Anterior cingulate cortex (tissue), 58 donors: ENCODE measurements at places on chromosomes 5 and 9.

DNA sequence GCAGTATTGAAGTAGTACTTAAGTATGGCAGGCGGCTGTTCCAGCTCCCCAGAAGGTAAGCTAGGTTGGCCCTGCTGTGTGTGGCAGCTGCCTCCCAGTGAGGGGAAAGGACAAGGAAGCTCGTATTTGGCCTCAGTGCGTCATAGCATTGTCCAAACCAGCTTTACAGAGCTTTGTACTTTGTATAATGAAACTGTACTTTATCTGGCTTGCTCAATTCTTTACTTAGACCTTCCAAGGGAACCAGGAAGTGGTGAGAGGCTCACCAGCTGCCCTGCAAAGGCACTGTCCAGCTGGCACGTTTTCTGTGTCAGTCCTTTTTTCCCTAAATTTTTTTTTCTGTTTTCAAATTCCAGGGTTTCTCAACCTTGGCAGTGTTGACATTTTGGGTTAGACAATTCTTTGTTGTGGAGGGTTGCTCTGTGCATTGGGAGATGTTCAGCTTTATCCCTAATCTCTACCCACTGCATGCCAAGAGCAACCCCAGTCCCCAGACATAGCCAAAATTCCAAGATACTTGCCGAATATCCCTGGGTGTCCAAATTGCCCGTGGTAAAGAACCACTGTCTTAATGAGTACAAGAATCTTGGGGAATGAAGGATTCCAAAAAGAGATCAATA is 474.5 kb downstream of the LRRC70 start:
- DNase-seq: no peak

GRCh38 chr5:103674739-103675138 is 112.2 kb upstream of the NUDT12 start:
- DNase-seq: no peak

- DNase-seq: peak; percentile 1
Measured at GRCh38 chr5:153827397-153827796, 211.3 kb downstream of the FAM114A2 start.

DNA sequence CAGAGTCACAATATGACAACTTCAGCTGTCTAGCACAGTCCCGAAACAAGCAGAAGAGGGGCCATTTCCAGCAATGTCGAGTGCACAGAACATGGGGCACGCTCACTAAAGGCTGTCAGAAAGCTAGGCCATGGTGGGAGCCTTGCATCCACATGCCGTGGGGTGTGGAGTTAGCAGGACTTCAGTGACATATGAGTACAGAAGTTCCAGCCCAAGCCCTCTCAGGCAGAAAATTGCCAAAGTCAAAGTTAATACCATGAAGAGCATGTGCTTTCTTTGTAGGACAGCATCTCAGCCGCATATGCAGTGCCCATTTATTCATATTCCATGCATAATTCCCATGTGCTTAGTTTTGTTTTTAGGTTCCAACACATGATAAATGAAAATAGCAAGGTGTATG is 26.7 kb downstream of the ECM2 start:
- DNase-seq: no peak

DNA sequence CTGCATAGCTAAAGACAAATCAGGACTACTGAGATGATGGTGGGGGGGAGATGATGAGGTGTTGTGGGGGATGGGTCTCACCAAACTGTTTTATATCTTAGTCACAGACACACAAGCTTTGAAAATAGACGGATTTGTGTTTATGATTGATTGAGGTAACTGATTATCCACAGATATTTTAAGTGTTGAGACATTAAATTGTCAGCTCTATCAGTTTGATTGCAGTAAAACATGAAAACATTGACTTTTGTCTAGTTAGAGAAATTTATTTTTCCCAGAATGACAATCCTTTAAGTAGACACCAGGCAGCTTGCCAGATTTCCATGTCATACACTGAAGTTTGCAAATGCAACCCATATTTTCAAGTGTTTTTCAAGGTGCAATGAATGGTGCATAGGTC is 149.8 kb downstream of the NR2F1-AS1 start:
- no peak for DNase-seq

- peak; percentile 17 for DNase-seq
Measured at GRCh38 chr9:130707225-130707976, 13.8 kb downstream of the EXOSC2 start.

DNA sequence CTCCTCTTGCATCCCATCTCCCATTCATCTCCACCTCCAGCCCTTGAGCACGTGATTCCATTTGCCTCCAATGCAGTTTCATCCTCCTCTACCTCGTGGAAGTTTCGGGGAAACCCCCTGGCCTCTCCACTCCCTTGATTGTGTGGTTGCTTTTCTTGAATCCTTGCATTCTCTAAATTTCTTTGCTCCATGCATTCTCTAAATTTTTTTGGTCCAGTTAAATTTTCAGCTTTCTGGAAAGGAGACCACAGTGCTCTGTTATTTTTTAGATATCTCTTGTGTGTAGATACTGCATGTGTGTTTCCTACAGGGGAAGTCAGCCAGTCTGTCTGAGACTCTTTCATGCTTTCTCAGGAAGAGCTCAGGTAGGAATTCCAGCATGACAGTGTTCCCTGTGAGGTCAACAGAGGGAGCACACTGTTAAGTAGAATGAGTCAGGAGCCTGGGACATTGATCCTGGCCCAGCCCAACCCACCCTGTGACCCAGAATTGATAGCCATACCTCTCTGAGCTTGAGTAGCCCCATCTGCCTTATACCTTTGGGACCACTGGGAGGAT is 52.8 kb downstream of the AMBP start:
- no peak for DNase-seq

GRCh38 chr9:34337403-34337802 is 8.0 kb downstream of the NUDT2 start:
- DNase-seq: no peak

- no peak for DNase-seq
Measured at GRCh38 chr5:149002053-149002452, 60.8 kb downstream of the SH3TC2 start.

GRCh38 chr9:4680750-4681149 is 1.4 kb downstream of the CDC37L1 start:
- DNase-seq: no peak

- no peak for DNase-seq
Measured at GRCh38 chr5:1875281-1875842, 7.4 kb downstream of the IRX4 start.

DNA sequence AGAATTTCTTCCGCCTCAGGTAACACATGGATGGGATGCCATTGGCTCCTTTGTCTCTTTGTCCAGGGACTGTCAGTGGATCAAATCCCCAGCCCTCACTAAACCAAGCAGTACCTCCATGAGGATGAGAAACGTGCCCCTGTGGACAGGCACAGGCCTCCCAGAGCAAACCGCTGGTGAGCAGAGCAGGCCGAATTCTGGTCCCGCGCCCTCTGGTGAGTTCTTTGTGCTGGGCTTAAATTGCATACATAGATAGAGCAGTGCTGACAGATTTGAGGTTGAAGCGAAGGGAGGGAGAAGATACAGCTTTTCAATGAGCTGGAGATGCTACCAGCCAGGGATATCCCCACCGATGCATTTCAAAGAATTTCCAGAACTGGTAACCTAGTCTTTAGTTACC is 143.8 kb downstream of the HSD17B3 start:
- no peak for DNase-seq

DNA sequence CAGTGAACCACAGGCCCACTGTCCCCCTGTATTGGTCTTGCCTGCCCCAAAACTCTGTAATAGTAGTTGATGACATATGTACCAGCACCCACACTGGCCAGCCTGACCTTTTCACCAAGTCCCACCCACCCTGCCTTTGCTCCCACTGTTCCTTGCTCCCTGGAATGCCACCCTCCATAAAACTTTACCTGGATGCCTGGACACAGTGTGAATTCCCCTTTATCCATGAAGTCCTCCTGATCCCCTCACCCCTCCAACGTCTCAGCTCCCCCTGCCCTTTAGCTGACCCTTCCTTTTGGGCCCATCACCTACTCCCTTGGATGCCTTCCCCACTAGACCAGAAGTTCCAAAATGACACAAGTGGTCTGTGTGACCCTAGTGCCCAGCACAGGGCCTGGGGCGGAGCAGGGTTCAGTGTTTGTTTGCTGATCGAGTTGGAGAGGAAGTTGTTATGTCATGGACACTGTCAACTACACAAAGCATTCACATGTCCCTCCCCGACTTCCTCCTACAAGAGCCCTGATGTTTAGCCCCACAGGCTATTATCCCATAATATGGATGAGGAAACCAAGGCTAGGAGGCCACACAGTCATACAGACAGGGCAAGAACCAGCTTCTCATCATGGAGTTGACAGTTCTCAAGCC is 16.1 kb downstream of the AMBP start:
- no peak for DNase-seq

GRCh38 chr5:154248691-154249090 is 58.2 kb downstream of the GALNT10 start:
- DNase-seq: no peak

- DNase-seq: no peak
Measured at GRCh38 chr5:153425914-153426313, 64.6 kb upstream of the GRIA1 start.

DNA sequence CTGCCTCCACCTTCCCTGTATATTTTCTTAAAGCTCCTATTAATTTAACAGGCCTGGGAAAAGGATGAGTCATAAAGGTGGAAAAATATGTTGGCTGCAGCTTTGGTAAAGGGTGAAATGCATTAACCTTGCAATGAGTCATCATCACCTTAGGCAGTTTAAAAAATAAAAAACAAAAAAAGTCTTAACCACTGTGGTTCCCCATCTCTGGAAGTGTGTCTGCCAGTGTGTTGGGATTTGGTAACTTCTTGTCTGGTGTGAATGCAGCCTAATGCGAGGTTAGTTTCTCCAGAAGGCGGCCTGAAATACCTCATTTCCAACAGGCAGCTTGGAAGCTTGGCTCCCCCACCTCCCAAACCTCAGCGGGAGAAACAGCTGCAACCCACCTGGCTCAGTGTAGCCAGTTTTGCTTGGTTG is 265.3 kb upstream of the GAS1 start:
- no peak for DNase-seq

GRCh38 chr9:81207651-81208050 is 481.7 kb downstream of the TLE1 start:
- no peak for DNase-seq

- DNase-seq: no peak
Measured at GRCh38 chr9:89428901-89429890, 68.7 kb downstream of the SEMA4D start.

- DNase-seq: peak; percentile 67
Measured at GRCh38 chr5:4879693-4880303, 260.3 kb upstream of the ADAMTS16 start.

DNA sequence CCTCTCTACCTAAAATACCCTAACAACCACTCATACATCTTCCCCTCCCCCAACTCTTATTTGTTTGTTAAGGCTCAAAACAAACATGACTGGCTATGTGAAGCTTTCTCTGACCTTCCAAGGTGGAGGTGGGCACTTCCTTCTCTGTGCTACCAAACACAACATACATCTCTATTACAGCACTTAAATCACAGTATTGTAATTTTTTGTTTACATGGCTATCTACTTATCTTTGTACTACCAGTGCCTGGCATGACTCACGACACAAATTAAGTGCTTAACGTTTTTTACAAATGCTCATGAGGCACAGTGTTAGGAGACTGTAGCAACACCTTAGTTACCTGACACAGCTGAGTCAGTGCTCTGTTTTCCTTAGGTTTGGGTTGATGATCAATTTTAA is 18.6 kb downstream of the HOMER1 start:
- DNase-seq: no peak

GRCh38 chr9:11135851-11136250 is 523.0 kb upstream of the PTPRD start:
- no peak for DNase-seq

GRCh38 chr9:117926031-117926658 is 221.9 kb downstream of the TLR4 start:
- DNase-seq: no peak

DNA sequence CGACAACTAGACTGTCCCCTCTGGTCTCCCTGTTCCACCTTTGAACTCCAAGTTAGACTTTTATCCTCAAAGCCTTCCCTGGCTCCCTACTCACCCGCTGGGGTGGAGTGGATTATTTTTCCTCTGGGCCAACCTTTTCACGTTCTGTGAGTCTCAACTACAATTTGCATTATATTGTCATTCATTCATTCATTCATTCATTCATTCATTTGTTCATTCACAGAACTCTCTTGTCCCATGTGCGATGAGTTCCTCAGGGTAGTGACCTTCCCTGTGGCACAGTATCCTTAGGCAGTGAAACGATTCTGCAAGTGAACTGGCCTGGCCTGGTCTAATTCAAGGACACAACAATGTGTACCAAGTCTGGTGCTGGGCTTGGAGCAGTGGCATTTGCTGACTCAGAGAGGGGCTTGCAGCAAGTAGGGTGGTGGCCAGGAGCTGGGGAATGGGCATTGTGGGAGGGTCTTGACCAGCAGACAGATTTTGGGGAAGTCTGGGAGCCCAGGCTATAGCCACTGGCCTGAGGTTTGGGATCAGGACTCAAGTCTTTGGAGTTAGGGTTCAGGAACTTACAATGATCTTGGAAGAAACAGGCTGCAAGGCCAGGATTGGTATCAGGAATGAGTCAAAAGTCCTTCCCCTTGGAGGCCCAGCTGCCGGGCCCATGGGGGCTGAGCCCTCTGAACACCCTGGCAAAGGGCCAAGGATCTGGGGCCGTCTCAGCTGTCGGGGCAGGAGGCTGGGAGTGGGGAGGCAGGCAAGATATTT is 37.2 kb upstream of the COL15A1 start:
- DNase-seq: no peak

GRCh38 chr5:18050776-18051175 is 416.5 kb downstream of the TAF11L14 start:
- DNase-seq: no peak

- peak; percentile 77 for DNase-seq
Measured at GRCh38 chr9:131525643-131526565, 5.2 kb downstream of the UCK1 start.

DNA sequence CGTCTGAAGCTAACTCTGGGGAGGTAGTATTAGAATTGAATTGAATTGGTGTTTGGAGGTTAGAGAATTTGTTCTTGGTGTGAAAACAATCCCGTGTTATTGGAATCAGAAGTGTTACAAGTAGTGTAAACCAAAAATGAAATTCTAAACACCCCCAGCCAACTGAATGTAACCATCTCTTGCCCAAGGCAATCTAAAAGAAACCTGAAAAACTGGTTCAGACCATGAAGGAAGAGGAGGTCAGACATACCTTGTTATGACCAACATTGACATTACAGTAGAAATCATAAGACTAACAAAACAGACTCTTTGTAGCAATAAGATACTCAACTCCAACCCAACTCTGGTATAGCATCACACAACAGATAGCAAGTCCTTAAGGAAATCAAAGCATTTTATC is 159.0 kb downstream of the TUSC1 start:
- no peak for DNase-seq

- no peak for DNase-seq
Measured at GRCh38 chr5:130206686-130207085, 302.4 kb downstream of the CHSY3 start.

DNA sequence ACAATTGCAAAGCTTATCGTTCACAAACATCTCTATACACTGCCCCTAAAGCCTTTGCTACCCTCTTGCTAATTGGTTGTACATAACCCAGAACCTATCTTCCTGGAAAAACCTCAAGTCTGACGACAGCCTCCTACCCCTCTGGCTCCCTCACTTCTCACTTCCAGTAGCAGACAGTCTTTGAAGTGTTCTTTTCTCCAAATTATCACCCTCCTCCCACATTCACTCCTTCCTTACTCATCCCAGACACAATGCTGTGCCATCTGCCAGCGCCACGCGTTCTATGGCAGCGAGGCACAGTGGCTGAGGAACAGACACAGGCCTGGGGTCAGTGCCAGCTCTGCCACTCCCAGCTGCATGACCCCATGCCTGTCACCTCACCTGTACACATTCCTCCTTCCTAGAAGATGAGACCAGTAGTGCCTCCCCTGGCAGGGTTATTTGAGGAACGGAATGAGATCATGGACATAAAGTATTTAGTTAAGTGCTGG is 27.7 kb downstream of the CLTA start:
- DNase-seq: no peak
